Esophagus squamous epithelium (tissue), 5 donors: ENCODE measurements at places on chromosomes 7 and 10.

GRCh38 chr10:48779546-48780152 lies 95.0 kb downstream of the WDFY4 start:
- no peak for DNase-seq

DNA sequence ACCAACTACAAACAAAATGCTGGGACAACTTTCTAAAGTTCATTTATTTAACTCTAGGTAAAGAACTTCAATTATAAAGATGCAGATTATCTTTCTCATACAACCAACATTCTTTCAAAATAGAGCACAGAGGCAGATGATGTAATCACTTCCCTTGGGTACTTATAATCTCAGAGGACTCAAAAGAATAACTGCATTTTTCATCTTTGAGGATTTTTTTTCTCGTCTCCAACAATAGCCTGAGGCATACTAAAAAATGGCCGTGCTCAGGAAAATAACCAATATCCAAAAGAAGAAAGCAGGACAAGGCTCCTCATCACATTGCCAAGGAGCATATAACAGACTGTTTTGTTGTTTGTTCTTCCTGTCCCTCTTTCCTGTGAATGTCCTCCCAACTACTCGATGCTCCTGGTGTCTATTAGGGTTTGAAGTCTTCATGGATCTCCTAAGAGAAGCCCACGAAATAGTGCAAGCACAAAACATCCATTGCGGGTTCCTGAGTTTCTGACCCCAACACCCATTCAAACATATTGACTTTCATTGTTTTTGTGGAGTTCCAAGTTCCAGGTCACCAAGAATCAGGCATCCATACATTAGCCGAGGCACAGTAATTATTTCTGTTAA lies 182.9 kb downstream of the SORCS1 start:
- DNase-seq, result no peak

DNA sequence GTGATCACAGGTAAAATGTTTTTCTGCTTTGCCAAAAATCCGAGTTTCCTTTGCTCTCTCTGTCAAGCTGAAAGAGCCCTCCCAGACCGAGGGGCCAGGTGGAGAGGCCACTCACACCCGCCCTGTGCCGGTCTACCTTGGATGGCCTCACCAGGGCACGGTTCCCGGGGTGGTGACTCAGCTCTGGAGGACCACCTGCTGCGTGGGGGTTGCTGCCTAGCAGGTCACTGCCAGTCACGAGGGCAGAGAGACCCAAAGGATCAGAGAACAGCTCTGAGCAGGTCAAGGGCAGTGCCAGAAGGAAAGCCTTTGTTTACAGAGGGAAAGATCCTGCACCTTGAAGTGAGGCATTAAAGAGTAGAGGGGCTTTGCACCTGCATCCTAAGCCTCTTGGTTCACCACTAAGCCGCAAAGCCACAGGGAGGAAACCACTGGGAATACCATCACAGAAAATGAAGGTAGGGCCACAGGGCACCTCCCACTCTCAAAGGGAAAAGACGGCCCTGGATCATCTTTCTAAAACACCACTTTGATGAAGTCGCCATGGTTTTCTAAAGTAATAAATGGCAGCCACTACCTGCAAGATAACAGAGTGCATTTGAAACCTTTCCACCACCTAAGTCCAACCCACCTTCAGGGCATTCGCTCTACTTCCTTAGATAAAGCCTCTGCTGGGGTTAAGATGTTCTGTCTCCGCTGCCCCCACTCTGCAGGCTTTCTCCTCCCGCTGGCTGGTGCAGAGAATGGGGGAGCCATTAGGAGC lies 160.3 kb upstream of the KLF14 start:
- DNase-seq, result no peak

GRCh38 chr10:30977385-30977784 lies 54.3 kb downstream of the ZNF438 start:
- DNase-seq, result no peak

DNA sequence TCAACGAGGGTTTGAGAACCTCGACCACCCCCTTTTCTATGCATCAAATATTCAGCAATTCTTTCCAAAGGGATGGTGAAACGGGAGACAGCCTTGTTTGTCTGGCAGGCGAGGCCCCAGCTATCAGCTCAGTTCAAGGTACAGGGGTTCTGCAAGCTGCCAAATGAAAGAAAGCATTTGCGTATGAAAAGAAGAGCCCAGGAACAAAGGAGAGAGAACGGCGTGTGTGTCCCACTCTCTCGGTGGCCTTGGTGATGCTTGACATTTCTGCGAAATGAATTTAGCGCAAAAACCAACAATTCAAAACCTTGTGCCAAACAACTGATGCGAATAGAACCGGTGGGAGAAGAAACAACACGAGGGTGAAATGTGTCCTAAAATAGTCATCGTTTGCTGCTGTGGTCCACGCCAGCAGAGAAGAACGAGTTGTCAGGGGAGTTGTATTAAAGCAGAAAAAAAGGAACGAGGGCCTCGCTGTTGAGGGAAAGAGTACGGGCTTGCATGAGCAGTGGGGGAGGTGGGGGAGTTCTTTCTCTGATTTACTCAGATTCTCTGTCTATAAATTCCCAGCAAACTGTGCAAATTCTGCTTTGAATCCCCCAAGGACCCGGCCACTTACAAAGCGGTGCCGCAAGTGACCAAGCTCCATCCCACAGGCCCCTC lies 97.7 kb downstream of the TMEM130 start:
- no peak for DNase-seq

- DNase-seq, result no peak
These were observed 35.8 kb downstream of the SORCS3 start for GRCh38 chr10:104676874-104677273.

GRCh38 chr7:41378156-41378555 lies 324.7 kb downstream of the INHBA start:
- DNase-seq, result no peak

DNA sequence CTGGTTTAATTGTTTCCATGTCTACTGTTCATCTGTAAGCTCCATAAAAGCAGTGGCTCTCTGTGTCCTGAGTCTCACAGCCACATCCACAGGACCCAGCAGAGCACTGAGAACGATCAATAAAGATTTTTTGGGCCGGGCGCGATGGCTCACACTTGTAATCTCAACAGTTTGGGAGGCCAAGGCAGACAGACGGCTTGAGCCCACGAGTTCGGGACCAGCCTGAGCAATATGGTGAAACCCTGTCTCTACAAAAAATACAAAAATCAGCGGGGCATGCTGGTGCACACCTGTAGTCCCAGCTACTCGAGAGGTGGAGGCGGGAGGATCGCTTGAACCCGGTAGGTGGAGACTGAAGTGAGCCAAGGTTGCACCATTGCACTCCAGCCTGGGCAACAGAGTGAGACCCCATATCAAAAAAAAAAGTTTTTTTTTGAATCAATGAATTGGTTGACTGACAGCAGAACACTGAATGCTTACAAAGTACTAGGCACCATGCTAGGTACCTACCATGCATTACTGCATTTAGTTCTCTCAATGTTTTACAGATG lies 4.5 kb downstream of the SLC37A3 start:
- no peak for DNase-seq

DNA sequence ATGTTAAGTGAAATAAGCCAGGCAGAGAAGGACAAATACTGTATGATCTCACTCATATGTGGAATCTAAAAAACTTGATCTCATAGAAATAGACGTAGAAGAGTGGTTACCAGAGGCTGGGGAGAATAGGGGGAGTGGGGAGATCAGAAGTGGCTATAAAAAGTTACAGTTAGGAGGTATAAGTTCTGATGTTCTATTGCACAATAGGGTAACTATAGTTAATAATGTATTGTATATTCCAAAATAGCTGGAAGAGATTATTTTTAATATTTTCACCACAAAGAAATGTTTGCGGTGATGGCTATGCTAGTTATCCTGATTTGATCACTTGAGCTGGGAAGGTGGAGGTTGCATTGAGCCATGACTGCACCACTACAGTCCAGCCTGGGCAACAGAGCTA lies 53.8 kb downstream of the SLC18A2 start:
- no peak for DNase-seq
